Stimulated activated CD4-positive, alpha-beta T cell treated with anti-CD3 and anti-CD28 coated beads, Interleukin-1b, Interleukin-23, amount 100 ng/mL, for 1 hour (primary cell): ENCODE measurements at places on chromosomes 11 and 22.

GRCh38 chr11:87356428-87356827 is 318.7 kb downstream of the TMEM135 start:
- DNase-seq = no peak

GRCh38 chr11:46290011-46290410 is 12.5 kb downstream of the CREB3L1 start:
- no peak for DNase-seq

- no peak for DNase-seq
Measured at GRCh38 chr11:14975252-14975587, 3.1 kb upstream of the CALCA start.

DNA sequence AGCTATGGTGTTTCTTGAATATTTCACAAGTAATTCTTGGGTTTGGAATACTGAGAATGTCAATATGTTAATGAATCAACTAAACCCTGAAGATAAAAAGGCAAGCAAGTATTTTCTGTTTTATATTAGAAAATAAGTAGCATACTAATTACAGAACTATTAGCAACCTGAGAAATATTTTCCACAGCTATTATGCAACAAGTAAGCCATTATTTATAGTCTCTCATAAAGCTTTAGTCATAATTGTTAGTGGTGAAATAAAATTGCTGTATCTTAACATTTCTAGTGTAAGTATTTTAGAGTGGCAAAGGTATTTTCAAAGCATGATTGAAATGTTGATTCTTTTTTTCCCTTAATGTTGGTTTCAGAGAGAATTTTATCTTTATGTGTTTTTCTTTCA is 53.3 kb downstream of the FAR1 start:
- DNase-seq = no peak

DNA sequence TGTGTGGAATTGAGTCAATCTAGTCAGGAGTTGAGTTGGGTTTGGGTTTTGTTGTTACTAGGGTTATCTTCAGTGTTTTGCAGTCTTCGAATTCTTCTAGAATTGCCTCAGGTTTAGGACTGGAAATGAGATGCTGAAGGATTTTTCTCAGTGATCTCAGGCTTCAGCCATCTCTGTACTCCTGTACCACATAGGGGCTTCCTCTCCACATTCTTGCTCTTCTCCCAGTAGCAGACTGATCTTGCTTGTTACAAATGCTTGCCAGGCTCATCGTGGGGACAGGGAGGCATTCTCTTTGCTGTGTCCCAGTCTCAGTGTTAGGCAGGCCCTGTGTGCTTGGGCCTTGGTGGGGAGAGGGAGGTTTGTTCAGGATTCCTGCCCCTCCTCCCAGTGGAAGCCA is 96.1 kb downstream of the LRRC32 start:
- DNase-seq = no peak

- no peak for DNase-seq
Measured at GRCh38 chr22:49226096-49226495, 601.6 kb downstream of the BRD1 start.

- DNase-seq = no peak
Measured at GRCh38 chr11:69637941-69638871, 2.8 kb upstream of the CCND1 start.

DNA sequence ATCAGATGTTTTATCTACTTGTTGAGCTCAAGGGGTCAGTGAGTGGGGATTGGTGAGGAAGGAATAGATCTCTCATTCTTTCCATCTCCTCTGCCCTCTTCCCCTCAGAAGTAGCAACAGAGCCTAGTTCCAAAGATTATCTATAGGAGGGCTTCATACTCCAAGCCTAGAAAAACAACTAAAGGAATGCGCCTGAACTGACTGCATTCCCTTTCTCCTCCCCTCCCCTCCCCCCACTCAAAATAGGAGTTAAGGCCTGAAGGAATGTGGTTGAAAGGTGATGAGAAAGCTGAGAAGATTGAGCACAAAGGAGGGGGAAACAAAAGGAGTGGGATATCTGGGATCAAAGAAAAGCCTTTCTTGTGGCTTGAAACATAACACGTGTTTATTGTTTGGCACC is 10.5 kb downstream of the EMSY start:
- DNase-seq = no peak

GRCh38 chr22:22428222-22429098 is 80.1 kb downstream of the ZNF280B start:
- DNase-seq = no peak

DNA sequence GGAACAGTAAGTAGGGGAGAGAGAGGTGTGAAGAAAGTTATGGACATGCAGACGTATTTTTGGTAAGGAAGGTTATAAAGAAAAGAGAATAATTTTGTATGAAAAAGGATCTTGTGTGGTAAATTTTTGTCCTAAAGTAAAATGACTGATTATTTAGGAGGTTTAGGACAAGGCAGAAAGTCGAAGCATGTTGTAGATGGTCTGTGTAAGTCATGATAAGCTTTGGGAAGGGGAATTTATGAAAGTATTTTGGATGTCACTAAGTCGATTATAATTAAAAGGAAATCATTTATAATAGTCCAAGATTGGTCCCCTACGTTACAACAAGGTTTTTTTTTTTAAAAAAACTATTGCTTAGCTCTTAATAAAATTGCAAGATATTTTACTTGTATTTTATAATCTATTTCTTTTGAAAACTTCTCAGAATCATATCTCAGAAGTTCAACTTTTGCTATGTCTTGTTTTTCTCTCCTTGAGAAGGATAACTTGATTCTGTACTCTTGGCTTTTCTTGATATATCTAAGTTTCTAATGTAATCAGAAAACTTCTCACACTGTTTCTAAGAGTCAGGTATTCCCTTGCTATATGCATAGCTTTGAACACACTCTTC is 10.9 kb upstream of the CABP2 start:
- DNase-seq = no peak

DNA sequence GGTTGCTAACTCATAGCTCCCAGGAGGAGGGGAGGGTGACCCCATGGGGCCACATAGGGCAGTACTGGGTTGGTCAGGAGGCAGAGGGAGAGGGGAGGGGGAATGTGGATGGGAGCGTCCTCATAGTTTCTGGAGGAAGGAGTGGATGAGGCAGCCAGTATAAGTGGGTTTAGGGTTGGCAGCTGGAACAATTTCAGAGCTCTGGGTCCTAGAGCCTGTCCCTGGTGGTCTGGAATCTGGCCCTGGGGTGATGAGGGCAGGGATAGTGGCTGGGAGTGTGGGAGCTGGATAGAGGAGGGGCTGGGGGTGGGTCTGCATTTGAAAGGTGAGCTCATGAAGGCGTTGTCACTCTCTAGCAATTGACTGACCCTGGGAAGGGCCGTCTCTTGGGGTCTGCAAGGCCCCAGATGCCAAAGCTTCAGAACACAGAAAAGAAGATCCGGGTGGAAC is 5.3 kb upstream of the MRGPRG start:
- DNase-seq = no peak

- DNase-seq = no peak
Measured at GRCh38 chr11:118045191-118045590, 31.7 kb upstream of the TMPRSS4 start.

DNA sequence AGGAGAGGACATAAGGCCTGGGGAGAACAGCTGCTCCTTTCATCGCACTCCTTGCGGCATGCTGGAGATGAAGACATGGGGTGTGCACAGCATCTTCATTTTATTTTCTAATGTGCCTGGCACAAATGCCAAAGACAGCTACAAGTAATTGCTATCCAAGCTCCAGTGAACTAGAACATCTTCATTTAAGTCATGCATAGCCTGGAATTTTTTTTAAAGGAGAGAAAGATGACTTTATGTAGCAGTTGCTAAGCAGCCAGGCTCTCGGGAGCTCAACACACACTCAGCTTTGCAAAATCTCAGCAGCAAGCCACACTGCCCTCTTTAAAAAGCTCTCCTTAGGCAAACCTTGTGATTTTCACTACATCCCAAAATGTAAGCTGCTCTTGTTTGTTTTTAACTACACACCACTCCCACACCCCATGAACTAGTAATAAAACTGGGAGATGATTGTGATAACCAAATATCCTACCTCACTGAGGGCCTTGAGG is 164.5 kb upstream of the POU2AF2 start:
- DNase-seq = no peak

DNA sequence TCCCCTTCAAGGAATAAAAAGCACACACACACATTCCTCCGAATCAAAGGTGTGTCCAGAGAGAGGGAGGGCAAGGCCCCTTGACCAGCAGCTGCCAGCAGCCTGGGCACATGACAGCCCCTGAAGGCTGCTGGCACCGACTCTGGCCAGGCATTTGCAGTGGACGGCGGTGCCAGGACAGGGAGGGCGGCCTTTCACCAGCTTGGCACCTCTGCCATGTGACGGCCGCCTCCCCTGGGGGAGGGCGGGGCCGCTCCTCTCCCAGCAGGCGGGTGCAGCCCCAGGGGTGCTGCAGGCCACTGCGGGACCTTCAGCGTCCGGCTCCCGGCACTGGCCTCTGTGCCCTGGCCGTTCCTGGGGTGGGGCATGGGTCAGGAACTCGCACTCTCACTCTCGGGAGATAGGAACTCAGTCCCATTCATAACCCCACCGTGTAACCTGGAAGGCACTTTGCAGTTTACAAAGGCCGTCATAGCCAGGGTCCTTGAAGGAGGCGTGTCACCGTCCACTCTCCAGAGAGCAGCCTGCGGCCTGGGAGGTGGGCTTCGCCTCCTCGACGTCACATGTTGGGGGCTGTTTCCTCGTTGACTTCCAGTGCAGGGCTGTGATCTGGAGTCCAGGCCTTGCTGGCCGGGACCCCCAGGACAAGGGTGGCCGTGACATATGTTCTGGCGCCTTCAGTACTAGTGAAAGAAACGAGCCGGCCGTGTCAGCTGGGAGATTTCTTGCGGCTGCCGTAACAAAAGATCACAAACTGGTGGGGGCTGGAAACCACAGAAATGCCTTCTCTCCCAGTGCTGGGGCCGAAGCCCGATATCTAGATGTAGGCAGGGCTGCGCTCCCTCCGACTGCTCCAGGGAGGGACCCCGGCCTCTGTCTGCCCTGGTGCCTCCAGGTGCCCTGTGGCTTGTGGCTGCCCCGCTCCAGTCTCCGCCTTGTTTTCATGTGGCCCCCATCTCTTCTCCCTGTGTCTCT is 39.9 kb upstream of the SMIM38 start:
- DNase-seq = no peak

- DNase-seq = no peak
Measured at GRCh38 chr11:93329936-93330445, 551 bp upstream of the DEUP1 start.

DNA sequence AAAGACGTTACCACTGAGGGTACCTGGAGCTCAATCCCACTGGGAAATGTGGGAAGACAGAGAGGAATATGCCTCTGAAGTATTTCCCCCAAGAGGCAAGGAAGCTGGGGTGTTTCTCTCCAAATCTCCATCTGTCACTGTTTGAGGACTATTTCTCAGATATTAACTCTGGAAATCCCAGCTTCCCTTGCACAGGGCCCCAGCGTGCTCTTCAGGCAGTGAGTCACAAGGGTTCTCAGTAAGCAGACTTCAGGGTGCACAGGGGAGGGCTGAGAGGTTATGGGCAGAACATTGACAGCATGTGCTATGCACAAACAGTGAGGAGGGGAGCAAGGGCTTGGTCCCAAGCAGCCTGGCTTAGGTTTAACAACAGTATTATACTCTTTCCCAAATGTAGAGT is 60.9 kb upstream of the EED start:
- peak; percentile 16 for DNase-seq

- DNase-seq = no peak
Measured at GRCh38 chr22:31647523-31648320, 14.3 kb downstream of the PISD start.

DNA sequence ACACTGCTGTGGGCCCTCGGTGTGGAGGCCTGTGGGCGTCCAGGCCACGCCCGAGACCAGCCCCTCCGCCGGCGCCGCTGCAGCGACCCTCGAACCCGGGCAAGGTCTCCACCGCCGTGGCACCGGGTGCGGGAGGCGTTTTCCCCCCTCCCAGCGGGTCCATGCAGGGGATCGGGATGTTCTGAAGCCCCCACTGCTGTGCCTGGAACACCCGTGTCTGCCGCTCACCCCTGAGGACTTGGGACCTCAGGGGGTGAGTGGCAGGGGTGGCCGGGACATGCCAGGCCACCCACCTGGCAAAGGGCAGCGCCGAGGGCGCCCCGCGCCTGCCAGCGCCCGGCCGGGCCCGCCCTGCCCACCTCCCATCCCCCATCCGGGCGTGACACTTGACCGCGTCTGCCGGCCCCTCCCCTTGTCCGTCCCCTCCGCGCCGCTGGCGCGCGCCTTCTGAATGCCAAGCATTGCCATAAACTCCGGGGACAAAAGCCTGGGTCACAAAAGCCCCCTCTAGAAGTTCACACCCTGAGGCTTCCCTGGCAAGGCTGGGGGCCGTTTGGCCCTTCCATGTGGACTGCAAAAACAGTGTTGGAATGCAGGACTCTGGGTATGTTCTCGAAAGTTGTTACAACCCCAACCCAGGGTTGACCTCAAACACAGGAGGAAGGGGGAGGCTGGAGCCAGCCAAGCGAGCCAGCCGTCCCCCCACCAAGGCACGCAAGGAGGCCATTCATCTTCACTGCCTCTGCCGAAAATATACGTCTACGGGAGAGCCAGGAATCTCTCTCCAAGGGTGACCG is 819 bp upstream of the KCNQ1OT1 start:
- DNase-seq = no peak

DNA sequence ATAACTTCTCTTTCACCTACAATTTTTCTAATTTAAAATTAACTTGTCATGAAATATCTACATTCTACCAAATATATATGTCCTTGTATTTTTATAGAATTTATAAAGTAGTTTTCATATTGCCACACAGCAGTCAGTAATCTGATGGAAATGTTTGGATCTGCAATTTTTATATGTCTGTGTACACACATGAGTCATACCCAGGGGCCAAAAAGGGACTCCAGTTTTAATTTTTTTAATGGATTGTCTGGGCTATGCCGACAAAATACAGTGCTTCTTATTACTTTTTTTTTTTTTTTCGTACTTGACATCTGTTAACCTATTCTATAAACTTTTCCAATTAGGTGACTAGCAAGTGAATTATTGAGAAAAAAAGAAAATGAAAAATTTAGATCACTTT is 6.3 kb downstream of the GUCY1A2 start:
- DNase-seq = no peak

DNA sequence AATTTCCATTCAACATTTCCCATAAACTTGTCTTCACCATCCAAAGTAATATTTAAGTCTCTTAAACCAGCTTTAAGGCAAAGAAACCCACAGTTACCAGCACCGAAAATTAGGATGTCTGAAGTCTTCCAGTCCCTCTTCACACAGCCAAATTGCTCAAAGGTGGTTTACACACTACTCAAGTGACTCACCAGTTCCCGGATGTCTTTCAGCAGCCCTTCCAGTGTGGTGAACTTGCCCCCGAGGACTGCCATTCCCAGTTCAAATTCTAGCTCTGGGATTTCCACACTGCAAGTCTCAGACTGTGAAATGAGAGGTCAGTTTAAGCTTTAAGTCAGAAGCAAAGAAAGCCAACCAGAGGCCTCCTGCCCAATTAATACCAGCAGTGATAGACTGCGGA is 5.1 kb downstream of the ZPR1 start:
- no peak for DNase-seq

DNA sequence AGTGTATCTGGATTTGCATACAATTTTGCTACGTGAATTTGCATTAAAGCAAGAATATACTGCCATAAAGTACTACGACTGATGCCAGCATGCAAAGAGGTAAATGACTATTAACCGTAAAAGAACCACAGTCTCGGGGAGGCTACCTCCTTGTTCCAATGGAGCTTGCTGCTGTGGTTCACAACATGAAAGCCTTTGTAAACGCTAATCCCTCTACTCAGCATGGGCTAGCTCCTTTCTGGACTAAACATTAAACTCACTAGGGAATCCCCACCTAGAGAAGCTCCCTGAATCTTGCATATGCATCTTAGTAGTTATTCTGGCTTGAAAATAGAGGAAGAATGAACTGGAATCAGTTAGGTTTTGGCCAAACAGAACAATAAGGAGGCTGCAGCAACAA is 60.5 kb upstream of the ARHGAP32 start:
- no peak for DNase-seq

- no peak for DNase-seq
Measured at GRCh38 chr22:17218341-17218740, 894 bp downstream of the ADA2 start.
